ENCODE measurements at places on chromosomes 4 and X. TPM values are rescaled to one million over a fixed set of nuclear protein-coding genes. Genes with fewer than 3 reads are reported as not detected.

DNA sequence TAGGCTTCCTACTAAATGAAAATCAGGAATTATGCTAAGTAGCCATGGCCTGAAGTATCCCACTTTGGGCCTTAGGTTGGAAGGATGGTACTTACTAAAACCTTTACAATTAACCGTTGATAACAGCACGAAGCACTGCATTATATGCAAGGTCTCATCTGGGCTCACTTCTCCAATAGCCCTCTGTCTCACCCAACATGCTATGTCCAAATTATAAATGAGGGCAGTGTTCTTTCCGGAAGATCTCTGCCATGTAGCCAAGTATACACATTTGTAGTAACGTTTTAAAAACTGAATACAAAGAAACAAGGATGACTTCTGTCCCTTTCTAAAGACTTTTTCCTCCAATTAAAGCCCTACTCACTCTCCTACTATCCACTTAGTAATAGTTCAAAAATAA, 51.6 kb downstream of the SCFD2 start:
- DNase-seq = no peak
- no peak overlapping the region for H3K27ac ChIP-seq
- peaks cover 20% of the 10 kb centered on the region for H3K36me3 ChIP-seq
- H3K27me3 ChIP-seq = no peaks in the 10 kb centered on the region
- H3K4me3 ChIP-seq = no peak overlapping the region
- H3K4me1 ChIP-seq = peaks cover 19% of the 10 kb centered on the region

DNA sequence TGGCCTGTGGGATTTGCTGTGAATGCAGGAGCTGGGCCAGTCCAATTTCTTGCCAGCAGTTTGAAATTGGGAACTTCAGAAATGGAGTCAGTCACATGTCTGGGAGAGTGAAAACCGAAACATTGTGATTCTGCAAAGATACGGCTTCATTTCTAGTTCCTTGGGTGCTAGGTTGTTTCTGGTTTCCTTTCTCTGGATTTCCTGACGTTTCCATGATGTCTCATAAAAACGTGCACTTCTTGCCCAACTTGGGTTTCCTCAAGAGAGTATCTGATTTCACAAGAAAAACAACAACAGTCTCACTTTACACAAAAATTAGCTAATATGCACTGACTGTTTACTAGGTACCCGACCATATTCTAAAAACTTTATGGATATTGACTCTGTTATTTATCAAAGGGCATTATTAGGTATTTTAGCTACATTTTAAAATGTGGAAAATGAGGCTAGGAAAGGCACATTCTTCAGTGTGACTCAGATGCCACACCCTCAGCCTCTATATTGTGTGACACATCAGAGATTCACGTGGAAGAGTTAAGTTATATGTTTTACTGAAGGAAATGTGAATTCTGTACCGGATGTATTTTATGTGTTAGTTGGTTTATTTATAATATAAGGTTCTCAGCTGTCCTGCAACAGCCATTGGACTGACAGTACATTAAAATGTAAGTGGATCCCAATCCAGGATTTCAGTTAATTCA, 225.0 kb upstream of the PUDP start:
- no peaks in the 10 kb centered on the region for H3K27me3 ChIP-seq
- no peaks in the 10 kb centered on the region for H3K4me1 ChIP-seq
- H3K27ac ChIP-seq = no peak overlapping the region
- no peak overlapping the region for H3K4me3 ChIP-seq
- no peak for DNase-seq
- no peaks in the 10 kb centered on the region for H3K36me3 ChIP-seq

GRCh38 chrX:26442340-26442739, 226.4 kb downstream of the MAGEB5 start:
- H3K36me3 ChIP-seq = no peaks in the 10 kb centered on the region
- no peak overlapping the region for H3K27ac ChIP-seq
- H3K4me3 ChIP-seq = no peak overlapping the region
- DNase-seq = no peak
- H3K4me1 ChIP-seq = no peaks in the 10 kb centered on the region

Gene LNX1
- total RNA-seq = not detected

- H3K36me3 ChIP-seq = no peaks in the 10 kb centered on the region
- no peak overlapping the region for H3K4me3 ChIP-seq
- no peaks in the 10 kb centered on the region for H3K27me3 ChIP-seq
- DNase-seq = no peak
- no peak overlapping the region for H3K27ac ChIP-seq
These were observed 13.5 kb downstream of the HHIP start for GRCh38 chr4:144659447-144659846.

DNA sequence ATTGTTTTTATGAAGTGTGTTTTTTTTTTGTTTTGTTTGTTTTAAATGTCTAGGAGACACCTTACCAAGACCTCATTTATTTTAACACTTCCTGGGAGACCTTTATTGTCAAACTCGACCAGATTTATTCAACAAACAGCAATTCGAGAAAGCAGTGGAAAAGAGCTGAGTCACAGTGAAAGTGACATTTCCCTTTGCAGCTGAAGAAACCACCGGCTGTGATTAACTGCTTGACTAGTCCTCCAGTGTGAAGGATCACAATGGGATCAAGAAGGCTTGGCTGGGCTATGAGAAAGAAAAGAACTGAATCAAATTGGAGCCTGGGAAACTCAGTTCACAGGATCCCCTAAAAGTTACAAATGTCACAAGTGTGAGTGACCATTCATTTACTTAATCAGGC, 11.9 kb upstream of the ADH7 start:
- H3K4me3 ChIP-seq = no peak overlapping the region
- peaks cover 2% of the 10 kb centered on the region for H3K27me3 ChIP-seq
- H3K27ac ChIP-seq = no peak overlapping the region
- H3K4me1 ChIP-seq = peaks cover 12% of the 10 kb centered on the region
- peak; percentile 36 for DNase-seq
- no peaks in the 10 kb centered on the region for H3K36me3 ChIP-seq

All from activated naive CD4-positive, alpha-beta T cell treated with anti-CD3 and anti-CD28 coated beads for 36 hours (primary cell).